Umbilical cord (tissue), 2 donors: ENCODE measurements at places on chromosomes 7 and 10.

DNA sequence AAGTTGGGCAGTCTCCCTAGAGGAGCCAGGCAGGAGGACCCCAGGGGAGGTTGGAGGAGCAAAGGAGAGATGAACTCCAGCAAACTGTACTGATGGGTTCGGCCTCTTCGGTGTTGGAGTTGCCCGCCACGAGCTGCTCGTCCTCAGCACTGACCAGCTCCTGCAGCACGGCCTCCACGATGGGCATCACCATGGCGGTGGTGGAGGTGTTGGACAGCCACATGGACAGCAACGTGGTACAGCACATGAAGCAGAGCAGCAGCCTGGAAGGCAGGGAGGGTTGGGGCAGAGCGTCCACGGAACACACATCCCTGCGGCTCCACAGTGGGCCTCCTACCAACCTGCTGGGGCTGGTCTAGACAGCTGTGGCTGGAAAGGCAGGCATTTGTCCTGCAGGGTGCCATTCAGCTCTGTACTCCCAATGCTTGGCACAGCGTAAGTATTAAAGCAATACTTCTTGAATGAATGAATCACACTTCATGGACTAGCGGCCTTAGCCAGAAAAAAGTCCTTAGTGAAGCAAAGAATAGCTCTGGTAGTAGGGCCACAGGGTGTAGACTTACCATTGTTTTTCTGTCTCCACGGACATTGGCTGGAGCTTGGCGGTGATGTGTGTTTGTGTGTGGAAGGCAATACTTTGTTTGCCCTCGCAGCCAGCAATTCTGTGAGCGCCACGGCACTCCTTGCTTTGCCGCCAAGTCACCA, 21.8 kb downstream of the SLC13A4 start:
- DNase-seq, result no peak

DNA sequence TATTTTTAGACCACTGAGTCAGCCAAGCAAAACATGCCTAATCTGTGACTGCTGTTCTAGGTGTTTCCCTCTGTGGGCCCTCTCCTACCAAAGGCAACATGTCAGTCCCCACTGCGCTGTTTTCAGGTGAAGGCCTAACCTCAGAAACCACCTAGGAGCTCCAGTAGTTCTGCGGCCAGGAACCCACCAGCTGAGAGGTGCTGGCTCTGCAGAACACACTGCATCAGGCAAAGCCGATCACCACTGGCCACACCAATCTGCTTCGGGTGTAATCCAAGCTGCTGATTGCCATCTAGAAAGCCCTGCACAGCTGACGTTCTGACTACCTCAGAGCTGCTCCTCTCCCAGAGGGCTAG, 14.9 kb downstream of the CAMK2G start:
- no peak for DNase-seq

GRCh38 chr7:5514440-5515035, 90.9 kb upstream of the TNRC18 start:
- no peak for DNase-seq

DNA sequence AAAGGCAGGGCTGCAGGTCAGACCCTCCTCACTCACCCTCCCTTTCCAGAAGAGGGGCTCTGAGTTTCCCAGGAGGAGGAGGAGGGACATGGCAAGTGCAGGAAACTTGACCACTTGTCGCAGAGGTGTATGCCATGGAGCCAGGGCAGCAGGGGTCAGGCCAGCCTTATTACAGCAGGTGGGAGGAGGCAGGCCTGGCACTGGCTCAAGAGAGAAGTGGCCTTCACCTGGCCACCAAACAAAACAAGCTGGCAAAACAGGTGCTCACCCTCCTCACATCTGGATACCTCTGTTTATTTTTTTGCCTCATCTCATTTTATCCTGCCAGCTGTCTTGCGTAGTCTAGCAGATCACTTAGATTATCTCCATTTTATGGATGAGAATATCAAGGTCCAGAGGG, 12.5 kb downstream of the COL13A1 start:
- no peak for DNase-seq

- no peak for DNase-seq
Measured at GRCh38 chr10:23608926-23609325, 170.1 kb downstream of the OTUD1 start.

DNA sequence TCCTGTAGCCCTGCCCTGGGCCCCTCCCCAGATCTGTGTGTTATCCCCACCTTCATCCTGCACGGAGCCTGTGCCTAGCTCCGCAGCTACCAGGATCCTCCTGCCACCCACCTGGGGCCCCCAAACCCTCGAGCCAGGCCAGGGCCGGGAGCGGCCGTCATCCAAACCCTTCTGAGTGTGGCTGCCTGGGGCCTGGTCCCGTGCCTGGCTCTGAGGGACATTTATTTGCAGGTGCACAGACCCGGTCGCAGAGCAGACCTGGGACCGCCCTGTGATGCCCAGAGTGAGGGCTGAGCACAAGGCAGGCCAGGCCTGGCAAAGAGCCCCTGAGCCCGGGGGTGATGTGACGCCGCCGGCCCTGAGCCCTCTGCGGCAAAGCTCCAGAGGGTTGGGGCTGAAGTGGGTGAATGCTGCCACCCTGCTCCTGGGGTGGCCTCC, 27.4 kb upstream of the INPP5A start:
- no peak for DNase-seq

DNA sequence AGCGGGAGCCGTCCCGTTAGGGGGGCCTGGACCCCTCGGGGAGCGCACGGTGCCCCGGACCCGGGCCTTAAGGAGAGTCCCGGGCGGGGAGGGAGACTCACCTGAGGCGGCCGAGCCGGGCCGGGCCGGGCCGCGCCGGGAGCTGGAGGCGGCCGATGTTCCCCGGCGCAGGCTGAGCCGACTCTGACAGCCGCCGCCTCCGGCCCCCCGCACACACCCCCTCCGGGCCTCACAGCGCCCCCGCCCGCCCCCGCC, at the start of gene ACHE:
TSS of gene ACHE (minus strand) at position 188 of the 255 bp plus-strand sequence. CDS start 1,656 bp downstream, outside the sequence.
- DNase-seq, result no peak

DNA sequence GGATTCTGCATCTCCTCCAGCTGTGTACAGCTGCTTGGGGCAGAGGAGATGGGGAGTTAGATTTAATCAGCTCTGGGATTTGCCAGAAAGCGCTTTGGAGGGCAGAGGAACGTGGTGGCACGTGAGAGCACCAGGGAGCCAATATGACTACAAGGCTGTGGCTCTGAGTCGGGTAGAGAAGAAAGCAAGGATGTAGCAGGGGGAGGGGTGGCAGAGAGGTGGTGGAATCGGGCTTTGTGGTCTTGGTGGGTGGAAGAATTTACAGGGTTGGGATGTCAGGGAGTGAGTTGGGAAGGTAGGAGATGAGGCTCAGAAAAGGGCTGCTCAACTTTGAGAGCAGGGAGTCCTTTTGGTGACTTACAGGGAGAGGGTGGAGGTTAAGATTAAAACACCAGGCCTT, 113.6 kb downstream of the CCNY start:
- no peak for DNase-seq

GRCh38 chr10:99353182-99353581, 24.0 kb downstream of the CNNM1 start:
- no peak for DNase-seq

DNA sequence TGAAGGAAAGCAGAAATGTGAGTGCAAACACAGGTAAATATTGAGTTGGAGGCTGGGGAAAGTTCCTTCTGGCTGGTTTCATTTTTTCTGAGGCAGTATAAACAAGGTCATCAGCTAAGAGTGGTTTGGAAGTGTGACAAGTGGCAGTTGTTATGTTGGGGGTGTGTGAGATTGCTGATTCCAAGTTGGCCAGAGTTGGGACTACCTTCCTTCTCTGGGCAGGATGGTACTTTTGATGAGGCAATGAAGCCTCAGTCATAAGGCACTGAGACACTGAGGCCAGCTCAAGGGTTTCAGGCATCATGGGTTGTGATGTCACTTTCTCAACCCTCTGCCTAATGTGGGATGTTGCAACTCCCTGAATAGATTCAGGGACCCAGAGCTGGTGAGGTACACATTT, 8.2 kb upstream of the PTTG1IP2 start:
- DNase-seq, result no peak

DNA sequence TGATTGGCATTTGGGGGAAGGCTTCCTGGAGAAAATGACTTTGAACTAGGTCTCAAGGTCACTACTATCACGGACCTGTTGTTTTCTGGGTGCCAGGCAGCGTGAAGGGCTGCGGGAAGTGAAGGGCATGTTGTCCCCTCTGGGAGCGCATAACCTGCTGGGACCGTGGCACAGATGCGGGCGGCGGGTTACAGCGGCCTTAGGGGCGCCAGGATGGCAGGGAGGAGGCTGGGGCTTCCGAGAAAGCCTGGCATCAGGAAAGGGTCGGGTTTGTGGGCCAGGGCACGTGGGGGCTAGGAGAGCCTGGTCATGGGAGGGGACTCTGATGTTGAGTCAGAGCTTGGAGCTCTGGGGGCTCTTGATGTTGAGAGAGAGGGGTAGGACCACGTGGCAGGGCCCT, 6.1 kb downstream of the SLC4A2 start:
- DNase-seq, result no peak

GRCh38 chr10:128727114-128727513, 600.9 kb upstream of the MKI67 start:
- no peak for DNase-seq

DNA sequence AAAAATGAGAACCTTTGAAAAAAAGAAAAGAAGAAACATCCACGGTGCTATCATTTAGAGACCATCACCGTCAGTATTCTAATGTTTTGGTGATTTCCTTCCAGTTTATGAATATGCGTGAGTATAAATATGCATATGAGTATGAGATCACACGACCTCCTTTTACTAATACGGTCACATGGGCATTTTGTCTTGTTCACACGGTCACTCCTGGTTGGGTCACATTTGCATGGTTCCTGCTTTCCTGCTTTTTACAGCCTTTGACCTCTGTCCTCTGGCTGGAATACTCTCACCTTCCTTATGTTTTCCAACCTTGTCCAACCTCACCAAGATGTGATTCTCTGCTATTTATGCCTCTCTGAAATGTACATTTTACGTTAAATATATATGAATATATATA, 25.3 kb upstream of the LMTK2 start:
- DNase-seq, result no peak

- peak; percentile 3 for DNase-seq
Measured at GRCh38 chr7:129434675-129435318, 565 bp downstream of the STRIP2 start.

DNA sequence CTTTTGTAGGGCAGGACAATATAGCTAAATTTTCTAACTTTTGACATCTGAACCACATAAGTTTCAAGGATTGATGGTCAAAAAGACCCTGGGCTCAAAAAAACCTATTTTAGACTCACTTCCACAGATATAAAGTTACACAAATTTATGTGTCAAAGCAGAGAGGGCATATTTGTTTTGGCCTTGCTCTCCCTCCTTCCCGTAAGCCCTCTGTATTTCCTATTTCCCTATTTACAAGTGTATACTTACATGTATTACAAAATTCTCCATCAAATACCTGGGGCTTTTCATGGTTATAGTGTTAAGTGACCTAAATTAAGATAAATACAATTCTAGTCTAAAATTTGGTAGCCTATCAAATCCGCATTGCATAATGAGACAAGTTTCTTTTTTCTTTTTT, 2.6 kb downstream of the KDM7A start:
- no peak for DNase-seq

DNA sequence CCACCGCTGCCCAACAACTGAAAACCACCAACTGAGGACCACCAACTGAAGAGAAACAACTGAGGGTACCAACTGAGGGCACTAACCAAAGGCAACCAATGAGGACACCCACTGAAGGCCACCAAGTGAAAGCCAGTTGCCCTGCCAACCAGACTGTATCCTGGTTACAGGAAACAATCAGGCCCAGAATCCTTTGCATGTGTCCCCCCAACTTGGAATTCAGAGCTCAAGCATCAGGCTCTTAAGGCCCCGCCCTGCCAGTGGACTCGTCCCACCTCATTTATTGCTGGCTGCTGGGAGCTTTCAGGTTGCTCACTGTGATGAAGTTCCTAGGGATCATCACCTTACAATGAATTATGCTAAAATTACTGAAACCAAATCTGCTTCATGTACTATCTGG, 76.6 kb upstream of the ABI1 start:
- DNase-seq, result no peak

DNA sequence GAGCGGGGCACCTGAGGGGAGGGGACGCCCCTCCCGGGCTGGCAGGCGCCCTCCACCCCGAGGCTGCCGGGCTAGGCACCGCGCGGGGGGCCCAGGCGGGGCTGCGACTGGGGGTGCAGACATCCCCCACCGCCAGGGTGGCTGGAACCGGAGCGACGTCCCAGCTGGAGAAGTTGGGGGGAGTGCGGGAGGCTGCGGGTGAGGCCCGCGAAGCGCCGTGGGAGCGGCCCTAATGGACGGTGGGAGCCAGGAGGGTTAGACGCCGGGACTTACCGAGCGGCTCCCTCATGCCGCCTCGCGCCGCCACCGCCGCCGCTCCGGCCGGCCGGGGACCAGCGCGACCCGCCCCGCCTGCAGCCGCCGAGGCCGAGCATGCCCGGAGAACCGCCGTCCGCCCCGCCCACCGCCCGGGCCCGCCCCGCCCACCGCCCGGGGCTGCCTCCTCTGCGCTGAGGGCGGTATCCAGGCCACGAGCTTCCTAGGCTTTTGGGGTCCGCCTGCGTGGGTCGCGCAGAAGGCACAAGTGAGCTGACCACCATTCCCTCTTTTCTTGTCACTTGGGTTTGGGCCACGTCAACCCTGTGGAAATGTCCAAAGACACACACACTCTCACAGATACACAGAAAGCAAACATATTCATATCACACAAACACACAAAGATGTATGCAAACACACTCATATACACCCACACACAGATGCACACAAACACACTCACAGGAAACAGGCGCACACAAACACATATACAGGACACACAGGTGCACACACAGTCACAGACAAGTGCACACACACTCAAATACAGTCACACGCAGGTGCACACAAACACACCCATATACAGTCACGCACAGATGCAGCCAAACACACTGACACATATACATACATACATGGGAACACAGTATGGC, at the start of gene JCAD:
TSS of gene JCAD (minus strand) at position 378 of the 899 bp plus-strand sequence. CDS start 11,774 bp downstream, outside the sequence.
- DNase-seq, result peak; percentile 74

- no peak for DNase-seq
Measured at GRCh38 chr7:39827571-39827970, 122.5 kb upstream of the CDK13 start.

- no peak for DNase-seq
Measured at GRCh38 chr7:1346851-1347250, 112.4 kb downstream of the MICALL2 start.

DNA sequence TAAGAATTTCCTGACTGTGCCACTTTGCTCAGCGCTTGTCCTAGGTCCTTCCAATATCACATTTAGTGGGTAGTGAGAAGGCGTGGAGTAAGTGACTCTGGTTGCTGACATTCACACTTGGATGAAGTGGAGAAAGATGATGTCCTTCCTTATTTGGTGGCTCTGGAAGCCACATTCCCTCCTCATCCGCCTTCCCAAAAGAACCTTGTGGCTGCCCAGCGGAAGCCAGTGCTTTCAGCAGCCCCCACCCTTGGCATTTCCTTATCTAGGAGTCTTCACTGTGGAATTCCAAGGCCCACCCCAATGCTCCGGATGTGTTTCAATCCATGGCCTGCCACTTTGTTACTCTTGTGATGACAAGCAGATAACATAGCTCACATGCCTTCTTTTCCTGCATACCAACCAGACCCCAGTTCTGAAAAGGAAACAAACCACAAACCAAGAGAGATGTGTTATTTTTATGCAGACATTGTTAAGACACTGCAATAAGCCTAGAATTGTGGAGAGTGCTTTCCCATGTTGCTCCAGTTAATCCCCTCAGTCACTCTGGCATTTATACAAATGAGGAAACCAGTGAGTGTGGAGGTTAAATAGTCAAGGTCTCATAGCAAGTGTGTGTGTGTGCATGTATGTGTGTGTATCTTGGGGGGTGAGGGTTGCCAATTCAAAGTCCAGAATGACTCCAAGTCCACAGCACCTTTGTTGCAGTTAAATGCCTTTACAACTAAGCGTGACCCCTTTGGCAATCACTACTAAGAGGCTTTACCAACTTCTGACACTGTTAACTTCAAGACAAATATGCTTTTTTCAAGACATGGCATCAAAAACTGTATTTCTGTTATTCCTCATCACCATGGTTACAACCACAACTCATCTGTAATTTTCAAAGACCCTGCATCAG, 10.3 kb upstream of the ANKRD1 start:
- DNase-seq, result peak; percentile 92
